ENCODE measurements at places on chromosomes 12 and 14.

DNA sequence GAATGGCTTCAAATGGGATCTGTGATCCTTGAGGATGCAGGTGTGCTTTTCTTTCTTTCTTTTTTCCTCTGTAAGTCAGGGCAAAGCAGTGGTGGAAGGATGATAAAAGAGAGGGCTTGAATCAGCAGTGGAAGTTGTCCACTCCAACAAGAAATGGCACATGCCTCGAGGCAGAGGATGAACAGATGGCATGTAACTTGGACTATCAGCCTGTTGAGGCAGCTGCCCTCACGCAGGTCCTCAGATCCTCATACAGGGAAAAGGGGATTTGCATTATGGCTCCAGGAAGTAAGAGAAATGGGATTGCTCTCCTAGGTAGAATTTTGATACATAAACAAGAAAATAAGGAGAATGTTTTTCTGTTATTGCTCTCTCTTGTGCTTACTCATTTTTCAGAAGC is 368.0 kb downstream of the FUT8 start:
- DNase-seq, result no peak

DNA sequence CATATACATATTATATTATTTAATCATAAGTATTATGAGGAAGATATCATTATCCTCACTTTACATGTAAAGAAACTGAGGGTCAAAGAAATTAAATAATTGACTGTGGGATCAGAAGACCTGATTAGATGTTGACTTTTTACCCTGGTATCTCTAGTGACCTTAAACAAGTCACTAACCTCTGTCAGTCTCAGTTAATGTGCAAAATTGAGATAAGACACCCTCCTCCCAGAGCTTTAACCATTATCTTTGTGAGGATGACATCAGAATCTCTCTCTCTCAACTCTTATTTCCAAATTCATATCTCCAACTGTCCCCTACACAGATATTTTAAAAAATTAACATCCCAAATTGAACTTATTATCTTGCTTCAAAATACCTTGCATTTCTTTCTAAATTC is 177.8 kb downstream of the KLHL28 start:
- DNase-seq, result no peak

DNA sequence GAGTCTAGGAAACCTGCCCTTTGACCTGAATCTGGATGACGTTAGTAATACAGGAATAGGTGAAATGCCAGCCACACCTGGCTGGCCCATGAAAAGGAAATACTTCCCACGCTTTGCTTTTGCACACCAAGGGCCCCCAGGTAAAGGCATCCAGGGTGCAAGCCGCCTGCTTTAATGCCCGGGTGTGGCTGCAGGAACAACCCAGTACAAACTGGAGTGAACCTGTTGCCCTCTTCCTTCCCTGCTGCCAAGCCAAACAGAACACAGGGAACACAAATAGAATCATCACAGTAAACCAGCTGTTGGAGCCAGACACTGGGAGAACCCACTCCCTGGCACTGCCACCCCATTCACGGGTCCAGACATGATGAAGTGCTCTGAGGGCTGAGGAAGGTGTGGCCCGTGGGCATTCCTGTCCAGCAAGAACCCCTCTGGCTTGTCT is 24.2 kb upstream of the FOS start:
- DNase-seq, result no peak

DNA sequence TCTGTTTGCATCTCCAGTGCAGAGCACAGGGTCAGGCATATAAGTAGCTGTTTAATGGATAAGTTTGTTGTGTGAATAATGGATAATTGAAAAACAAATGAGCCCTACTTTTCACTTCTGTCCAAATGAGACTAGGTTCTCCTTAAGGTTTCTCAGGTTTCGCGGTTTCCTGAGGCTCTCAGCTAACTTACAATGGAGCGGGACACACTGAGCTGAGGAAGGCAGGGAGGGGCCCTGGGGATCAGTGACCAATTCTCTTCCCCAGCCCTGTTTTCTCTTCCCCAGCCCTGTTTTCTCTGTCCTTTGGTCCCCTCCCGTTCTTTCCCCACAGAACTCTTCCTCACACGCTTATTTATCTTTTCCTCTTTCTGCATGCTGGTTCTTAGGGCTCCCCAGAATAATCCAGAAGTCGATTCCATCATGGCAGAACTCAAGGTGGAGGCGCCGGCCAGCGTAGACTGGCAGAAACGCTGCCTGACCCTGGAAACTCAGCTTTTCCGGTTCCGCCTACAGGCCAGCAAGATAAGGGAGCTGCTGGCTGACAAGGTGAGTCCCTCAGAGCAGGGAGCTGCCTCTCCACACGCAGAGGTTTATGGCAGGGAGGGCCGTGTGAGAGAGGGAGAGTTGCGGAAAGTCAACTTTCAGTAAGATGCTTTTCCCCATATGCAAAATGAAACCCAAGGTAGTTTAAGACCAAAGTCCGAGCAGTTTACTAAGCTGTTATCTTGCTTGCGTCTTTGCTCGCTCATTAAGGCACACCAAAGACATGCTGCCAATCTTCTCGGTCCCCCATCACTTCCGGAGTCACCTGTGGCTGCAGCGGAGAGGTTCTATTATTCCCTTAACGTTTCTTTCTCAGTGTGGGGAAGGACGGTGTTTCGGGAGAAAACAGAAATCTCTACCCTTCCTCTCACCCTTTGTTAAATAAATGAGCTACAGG is 8.6 kb downstream of the PLEKHH1 start:
- no peak for DNase-seq

GRCh38 chr14:73058922-73059673 is 764 bp downstream of the RBM25 start:
- DNase-seq, result no peak

GRCh38 chr14:90717916-90718315 is 98.3 kb downstream of the TTC7B start:
- no peak for DNase-seq

DNA sequence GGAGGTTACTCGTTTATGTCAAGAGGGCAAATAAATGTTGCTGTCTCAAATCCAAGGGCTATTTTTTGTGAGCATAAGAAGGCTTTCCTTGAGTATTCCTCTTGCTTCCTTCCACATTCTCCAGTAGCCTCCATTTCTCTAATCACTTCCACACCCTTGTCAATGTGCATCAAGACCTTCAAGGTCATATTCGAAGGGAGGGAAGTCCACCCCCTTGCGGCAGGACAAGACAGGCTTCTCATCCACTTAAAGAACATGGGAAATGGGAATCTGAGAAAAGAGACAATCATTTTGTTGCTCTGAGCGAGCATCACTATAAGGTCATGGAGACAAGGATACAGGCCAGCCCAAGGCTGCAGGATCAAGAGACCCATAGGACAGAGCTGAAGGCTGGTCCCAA is 13.2 kb upstream of the DHRS2 start:
- DNase-seq, result no peak

DNA sequence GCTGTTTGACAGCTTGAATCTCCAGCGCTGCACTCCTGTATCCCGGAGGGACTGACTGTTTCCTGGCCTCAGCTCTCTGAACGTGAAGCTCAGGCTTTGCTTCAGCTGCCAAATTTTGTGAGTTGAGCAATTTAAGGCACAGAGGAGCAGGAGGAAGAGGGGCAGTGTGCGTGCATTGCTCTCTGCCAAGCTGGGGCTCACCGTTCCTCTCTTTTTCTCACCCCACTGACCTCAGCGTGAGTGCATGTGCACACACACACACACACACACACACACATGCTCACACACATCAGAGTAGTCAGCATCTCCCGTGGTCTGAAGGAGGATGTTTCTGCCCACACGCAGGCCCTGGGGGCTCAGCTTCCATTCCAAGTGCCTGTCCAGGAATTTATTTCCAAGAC is 27.8 kb upstream of the BDKRB2 start:
- no peak for DNase-seq

DNA sequence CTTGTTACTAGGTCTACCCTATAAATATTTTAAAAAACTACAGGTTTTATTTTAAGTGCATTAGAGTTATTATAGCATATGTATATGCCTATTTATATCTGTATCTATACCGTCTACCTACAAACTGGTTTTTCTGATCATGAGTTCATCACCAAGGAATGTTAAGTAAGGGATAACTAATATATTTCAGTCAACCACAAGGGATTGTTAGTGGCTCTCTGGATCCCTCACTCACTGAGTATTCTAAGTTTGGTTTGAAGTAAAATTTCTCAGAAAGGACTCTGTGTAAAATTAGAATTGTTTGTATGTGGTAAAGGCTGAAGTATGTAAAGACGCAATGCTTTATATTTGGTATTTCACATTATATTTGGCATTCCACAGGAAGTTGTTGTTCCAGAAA is 4.8 kb downstream of the EPYC start:
- no peak for DNase-seq

- no peak for DNase-seq
Observed at GRCh38 chr12:81949416-81949815, 190.3 kb upstream of the PPFIA2 start.

- no peak for DNase-seq
Observed at GRCh38 chr14:92527721-92528120, 14.1 kb downstream of the RIN3 start.

DNA sequence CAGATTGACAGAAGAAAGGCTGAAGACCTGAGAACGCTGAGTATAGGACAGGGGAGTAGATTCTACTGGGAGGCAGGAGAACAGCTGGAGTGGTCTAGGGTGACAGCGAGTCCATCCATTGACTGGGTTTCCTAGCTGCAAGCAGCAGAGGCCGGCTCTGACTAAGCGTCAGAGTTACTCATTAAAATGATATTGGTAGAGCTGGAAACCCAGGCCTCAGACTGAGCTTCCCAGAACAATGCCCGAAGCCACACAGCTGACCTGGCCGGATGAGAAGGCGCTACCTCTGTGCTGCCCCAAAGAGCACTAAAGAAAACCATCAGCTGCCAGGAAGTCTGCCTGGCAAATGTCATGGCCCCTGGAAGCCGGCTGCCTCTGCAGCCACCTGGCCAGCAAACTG is 78.5 kb upstream of the FZD10 start:
- DNase-seq, result no peak

DNA sequence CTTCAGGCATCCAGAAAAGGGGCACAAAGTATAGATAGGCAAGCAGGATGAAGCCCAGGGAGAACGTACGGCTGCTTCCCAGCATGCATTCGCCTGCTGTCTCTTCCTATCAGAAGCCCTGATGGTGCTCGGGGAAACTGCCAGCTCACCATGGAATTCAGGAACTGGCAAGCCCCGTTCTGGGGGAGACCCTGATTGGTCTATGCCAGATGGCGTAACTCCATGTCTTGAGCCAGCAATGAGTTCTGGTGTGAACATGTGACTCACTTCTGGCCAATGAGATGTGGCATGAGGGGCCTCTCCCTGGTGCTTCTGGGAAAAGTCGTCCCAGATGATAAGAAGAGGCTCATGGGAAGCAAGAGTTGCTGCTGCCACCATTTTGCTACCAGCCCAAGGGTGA is 270.8 kb downstream of the BCL11B start:
- no peak for DNase-seq

GRCh38 chr12:129305851-129306250 is 452.6 kb downstream of the GLT1D1 start:
- no peak for DNase-seq

- DNase-seq, result no peak
Observed at GRCh38 chr12:113424456-113424855, 2.3 kb downstream of the SDSL start.

- no peak for DNase-seq
Observed at GRCh38 chr14:70019695-70020094, 140.5 kb downstream of the SMOC1 start.

GRCh38 chr14:37546621-37547447 is 48.2 kb downstream of the FOXA1 start:
- DNase-seq, result no peak

- DNase-seq, result no peak
Observed at GRCh38 chr12:53746592-53747092, 5.1 kb downstream of the CISTR start.

DNA sequence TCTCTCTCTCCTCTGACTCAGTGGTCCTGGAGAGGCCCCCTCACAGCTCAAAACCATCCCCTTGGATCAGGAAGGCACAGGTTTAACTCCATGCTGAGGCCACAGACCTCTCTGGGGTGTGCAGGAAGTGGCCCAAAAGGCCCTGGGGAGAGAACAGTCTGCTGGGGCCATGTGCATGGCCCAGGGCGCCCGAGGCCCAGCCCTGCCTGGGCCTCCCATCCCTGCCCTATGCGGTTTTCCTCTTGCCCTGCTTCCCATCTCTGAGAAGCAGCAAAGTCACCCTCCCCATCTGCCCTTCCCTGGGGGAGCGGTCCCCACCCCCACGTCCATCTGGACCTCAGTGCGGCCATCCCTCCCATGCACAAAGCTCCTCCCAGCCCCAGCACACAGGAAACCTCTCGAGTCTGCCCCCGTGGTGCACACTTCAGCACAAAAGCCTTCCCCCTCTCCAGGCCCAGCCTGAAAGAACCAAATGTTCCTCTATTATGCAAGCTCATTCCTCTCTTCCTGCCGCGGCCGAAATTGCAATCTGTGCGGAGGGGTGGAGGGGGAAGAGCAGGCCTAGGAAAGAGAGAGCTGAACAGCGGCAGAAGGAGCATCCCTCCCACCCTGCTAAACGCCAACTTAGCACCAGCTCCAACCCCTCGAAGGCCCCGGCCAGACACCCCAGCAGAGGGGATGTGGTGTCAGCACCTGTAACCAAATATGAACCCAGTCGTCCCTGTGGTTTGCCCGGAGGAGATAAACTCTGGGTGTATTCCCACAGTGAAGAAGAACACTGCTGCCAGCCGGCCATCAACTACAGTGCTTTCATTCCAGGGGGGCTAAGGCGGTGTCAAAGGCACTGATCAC is 108.5 kb downstream of the SCARB1 start:
- no peak for DNase-seq

DNA sequence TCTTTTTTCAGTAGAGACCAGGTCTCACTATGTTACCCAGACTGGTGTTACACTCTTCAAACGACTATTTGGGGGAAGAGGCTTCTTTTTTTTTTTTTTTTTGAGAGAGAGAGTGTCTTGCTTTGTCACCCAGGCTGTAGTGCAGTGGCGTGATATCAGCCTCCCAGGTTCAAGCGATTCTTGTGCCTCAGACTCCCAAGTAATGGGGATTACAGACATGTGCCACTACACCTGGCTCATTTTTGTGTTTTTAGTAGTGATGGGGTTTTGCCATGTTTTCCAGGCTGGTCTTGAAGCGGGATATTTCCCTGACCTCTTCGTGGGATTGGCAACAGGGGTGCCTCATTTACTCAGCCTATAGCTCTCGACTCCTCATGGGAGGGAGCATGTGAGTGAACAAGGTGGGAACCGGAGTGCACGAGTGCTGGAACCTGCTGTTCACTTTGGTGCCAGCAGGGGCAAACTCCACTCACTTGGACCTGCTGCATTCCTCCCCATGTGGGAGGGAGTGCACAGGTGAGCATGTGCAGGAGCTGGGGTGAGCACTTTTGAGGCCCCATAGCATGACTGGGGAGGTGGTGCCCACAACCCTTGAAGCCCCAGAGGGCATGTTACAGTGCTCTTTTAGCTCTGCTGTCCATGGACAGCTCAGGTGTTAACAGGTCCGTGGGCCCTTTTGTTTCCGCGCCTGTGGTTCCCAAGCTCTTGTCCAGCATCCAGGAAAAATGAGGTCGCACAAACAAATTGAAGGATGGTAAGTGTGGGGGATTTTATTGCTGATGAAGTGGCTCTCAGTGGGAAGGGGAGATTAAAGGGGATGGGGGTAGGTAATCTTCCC is 79.1 kb upstream of the HECTD1 start:
- DNase-seq, result no peak

- DNase-seq, result no peak
Observed at GRCh38 chr12:42705863-42706262, 116.3 kb upstream of the PRICKLE1 start.
